ENCODE measurements at places on chromosomes 3 and 15.

GRCh38 chr3:122458992-122459391, 43.1 kb upstream of the WDR5B start:
- peak; percentile 75 for DNase-seq

- DNase-seq = no peak
These were observed 4.5 kb downstream of the LRRC3B start for GRCh38 chr3:26627080-26627479.

DNA sequence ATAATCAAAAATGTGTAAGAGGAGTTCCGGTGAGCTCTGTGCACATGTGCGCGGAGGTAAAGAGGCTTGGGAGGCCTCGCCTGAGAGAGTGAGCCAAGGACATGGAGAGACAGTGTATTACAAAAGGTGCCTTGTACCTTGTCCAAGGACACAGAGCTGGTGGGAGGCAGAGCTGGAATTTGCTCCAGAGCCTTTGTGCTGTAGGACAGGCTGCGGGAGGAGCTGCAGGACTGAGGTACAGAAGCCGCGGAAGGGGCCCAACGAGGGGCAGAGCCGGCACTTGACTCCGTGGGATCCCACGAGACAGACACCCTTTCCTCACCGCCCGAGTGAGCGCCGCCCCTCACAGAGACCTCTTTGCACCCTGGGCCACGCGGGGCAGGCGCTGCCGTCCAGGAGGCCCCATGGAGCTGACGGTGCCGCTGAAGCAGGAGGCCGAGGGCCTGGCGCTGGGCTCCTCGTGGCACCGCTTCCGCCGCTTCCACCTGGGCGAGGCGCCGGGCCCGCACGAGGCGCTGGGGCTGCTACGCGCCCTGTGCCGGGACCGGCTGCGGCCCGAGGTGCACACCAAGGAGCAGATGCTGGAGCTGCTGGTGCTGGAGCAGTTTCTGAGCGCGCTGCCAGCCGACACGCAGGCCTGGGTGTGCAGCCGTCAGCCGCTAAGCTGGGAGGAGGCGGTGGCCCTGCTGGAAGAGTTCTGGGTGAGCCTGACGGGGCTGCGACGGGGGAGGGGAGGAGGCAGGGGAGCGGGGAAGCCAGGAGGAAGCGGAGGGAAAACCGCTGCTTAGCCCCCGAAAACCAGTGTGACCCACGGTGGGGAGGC, 68.7 kb downstream of the SLTM start:
- DNase-seq = peak; percentile 39

DNA sequence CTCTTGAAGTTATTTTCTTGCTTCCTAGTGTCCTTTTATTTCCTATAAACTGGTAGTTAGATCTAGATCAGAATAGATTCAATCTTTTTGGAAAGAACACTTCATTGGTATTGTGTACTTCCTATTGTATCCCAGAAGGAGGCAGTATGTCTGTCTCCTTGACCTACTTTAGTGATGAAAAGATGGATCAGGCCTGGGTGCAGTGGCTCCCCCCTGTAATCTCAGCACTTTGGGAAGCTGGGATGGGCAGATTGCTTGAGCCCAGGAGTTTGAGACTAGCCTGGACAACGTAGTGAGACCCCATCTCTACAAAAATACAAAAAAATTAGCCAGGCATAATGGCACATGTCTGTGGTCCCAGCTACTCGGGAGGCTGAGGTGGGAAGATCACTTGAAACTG, 12.0 kb downstream of the BSN start:
- DNase-seq = no peak

GRCh38 chr3:100189444-100189964, 71.3 kb upstream of the TBC1D23 start:
- DNase-seq = no peak

- DNase-seq = no peak
These were observed 31.3 kb upstream of the SACM1L start for GRCh38 chr3:45657853-45658252.

DNA sequence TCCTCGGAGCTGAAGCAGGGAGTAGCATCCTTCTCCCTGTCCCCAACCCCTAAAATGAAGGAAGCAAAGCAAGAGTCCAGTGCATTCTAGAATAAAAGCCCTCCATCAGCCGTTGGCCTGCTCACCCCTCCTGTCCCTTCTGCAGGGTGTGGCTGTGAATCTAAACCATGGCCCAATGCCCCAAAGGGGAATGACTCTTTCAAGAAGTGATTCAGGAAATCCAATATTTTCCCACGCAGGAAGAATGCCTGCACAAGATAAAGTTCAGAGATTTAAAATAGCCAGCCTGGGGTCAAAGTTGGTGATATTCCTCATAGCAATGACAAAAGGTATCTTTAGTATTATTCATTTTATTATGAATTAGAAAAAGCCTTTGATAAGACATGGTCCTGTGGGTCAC, 38.5 kb downstream of the SLCO2A1 start:
- DNase-seq = no peak

DNA sequence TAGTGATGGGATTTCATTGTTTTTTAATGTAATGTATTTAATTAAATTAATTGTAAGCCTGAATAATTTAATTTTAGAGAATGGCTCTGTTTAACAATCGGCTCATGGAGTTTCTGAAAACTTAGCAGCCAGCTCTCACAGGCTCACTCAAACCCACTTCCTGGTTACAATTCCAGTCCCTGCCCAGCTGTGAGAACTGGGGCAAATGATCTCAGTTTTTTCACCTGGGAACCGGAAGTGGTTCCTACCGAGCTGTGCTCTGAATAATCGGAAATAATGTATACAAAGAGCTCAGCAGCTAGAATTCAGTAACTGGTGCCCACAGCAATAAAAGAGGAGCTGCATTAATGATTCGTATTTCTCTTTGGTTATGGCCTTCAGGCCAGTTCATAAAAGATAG, 244.3 kb upstream of the MCTP2 start:
- DNase-seq = no peak

GRCh38 chr3:45123030-45123429, 23.1 kb downstream of the CDCP1 start:
- peak; percentile 98 for DNase-seq

DNA sequence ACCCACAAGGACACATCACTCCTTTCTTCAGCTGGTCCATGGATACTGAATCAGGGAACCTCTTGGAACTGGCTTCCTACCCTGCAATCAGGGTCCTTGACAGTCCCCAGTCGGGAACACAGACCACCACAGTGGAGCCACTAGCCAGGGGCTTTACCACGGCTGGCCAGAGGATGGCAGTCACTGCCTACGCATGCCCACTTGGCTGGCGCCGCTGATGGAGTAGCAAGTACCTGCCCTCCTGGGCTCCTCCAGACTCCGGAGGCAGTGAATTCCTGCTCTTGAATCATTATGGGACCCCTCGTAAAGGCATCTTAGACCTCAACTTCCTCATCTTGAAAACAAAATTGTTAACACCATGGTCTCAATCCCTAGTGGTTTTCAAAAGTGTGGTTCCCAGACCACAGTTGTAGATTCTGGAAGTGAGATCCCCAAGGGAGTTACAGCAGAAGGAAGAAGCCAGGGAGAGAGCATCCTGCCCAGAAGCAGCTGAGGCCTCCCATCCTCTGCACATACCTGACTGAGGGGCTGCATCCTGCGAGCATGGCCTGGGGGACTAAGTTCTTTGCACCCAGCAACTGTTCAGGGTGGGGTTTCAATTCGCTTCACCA, 9.1 kb upstream of the SKIC8 start:
- peak; percentile 57 for DNase-seq

GRCh38 chr3:45139372-45140140, 6.6 kb downstream of the CDCP1 start:
- peak; percentile 55 for DNase-seq

DNA sequence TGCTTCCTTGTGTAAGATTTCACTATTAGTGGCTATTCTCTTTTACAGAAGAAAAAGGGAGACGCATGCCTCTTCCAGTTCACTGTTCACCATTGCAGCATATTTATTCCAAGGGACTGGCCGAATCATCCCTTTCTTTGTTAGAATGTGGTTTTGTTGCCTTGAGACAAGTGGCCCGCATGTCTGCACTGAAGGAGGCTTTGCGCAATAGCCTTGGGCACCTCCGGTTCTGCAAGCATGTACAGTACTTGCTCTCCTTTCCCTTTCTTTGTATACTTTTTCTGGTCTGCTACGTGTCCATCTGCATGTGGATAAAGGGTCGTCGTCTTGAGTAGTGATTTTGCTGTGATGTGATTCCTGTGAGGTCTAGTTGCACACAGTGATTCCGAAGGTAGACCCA, 43.0 kb downstream of the FLNB start:
- DNase-seq = peak; percentile 90

GRCh38 chr15:101526021-101526420, 36.5 kb upstream of the PCSK6 start:
- DNase-seq = no peak

- peak; percentile 69 for DNase-seq
These were observed 65.4 kb downstream of the SSR3 start for GRCh38 chr3:156489462-156489911.

DNA sequence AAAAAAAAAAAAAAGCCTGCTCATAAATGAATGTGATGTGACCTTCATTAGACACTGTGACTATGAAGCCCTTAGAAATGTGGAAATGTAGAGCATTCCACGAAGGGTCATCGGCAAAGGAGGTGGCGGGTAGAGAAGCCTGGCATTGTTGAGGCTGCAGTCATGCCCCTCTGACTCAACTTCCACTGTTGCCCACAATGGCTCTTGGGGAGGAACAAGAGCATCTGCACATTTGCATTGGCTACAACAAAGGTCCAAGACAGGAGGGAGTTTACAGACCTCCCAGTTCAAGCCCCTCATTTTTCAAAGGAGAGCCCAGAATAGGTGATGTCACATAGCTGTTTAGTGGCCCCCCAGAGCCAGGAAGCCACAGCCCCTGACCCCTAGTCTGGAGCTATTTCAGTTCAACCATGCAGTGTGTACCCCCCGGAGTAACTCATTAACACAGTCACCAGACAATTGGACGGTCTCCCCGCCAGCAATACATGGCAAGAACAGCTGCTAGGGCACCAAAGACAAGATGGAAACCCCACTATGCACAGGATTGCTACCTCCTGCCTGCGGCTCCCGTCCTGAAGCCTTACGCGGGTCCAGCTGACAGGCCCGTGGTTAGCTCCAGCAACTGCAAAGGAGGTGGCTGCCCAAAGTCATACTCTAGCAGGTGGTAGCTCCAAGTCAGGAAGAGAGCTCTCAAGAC, 56.2 kb downstream of the SH3BP5 start:
- DNase-seq = no peak

GRCh38 chr15:48040166-48040817, 80.5 kb upstream of the SLC24A5 start:
- DNase-seq = peak; percentile 68

DNA sequence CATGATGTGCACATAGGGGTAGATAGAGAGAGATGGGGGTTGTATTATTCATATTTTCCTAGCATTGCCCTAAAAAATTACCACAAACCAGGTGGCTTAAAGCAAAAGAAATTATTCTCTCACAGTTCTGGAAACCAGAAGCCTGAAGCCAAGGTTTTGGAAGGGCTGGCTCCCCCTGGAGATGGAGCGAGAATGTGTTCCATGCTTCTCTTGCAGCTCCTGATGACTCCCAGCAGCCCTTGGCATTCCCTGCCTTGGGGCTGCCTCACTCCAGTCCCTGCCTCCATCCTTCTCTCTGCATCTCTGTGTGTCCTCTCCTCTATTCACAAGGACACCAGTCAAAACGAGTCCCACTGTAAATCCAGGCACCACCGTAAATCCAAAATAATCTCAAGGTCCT, 91.5 kb upstream of the FAM174B start:
- DNase-seq = no peak

GRCh38 chr15:32718821-32719716, 1.3 kb downstream of the GREM1 start:
- peak; percentile 26 for DNase-seq

DNA sequence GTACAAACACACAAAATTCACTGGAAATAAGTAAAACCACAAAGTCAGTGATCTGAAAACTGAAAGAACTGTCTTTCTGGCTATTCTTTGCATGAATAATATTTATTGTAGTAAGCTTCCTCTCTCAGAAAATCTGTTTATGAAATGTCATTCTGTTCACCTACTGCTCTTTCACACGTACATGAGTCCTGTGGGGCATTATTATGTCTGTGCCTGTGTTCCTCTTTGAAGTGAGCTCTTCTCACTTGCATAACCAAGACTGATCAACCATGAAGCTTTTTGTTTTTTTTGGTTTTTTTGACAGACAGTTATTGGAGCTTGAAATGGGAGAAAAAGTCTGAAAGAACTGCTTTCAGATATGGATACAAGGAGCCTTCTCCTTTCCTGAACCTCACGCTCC, 195.8 kb downstream of the PLCH1 start:
- DNase-seq = no peak

- no peak for DNase-seq
These were observed at the start of gene PLA2G4B for GRCh38 chr15:41838400-41838897. Gene PLA2G4B, plus strand, starts transcription at chr15:41838847. Its CDS starts 67 bp downstream, at chr15:41838914.

GRCh38 chr3:168223085-168223484, 127.4 kb upstream of the GOLIM4 start:
- DNase-seq = no peak

DNA sequence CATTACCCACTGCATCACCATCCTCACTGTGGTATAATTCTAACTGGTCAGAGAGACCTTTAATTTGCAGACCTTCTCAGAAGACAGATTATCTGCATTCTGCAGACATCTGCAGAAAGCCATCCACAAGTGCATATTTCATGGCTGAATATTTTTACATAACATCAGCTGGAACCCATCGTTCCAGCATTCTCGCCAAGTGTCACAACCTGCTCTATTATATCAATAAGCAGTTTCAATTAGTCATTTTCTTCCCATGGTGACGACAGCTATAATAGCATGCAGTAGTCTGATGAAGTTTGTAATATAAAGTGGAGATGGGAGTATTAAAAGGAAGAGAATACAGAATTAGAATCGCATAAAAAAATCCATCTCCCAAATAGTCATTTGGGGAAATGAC, 334.7 kb downstream of the FHIT start:
- no peak for DNase-seq

GRCh38 chr3:134312873-134313846, 61.1 kb downstream of the AMOTL2 start:
- DNase-seq = peak; percentile 73

DNA sequence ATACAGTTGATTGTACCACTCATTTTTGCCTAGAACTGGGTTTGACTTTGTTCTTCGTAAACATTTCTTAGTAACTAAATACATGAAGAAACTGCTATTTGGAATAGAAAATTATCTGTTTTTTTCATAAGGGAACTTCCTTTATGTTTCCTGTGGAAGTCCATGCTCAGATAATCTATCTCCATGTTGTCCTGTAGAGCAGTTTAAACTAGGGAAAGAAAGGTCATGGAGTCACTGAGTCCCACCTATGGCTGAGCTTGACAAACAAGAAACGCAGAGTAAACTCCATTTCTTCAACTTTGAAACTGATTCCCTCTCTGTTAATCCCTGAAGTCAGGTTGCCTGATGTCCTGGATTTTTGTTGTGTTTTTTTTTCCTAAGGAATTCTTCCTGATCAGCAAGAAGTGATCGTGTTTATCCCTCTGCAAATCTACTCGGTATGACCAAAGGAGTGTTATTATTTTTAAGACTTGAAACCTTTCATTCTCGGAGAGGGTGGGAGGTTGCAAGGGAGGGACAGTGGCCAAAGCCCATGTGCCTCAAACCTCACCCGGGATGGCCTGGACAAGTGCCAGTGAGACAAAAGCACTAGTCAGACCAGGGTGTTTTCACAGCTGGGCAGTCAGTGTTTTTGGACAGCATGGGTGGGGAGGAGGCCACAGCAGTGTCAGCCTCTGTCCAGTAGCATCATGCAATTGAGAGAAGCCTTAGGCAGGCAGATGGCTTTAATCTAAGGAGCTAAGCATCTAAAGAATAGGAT, 129.8 kb upstream of the PHLDB2 start:
- DNase-seq = peak; percentile 74

GRCh38 chr3:76245073-76245472, 459.7 kb upstream of the ZNF717 start:
- no peak for DNase-seq

GRCh38 chr15:77027111-77027696, 32.3 kb downstream of the PSTPIP1 start:
- DNase-seq = no peak

GRCh38 chr3:59404851-59405250, 355.0 kb upstream of the CFAP20DC start:
- DNase-seq = no peak

Measured in fibroblast of villous mesenchyme (primary cell).